Activated CD4-positive, alpha-beta T cell treated with anti-CD3 and anti-CD28 coated beads for 36 hours (primary cell): ENCODE measurements at places on chromosomes 6 and 20. TPM values are rescaled to one million over a fixed set of nuclear protein-coding genes. Genes with fewer than 3 reads are reported as not detected.

The LAMP5 gene
- total RNA-seq = not detected

The C6orf141 gene
- total RNA-seq = 1.1 TPM

The NUDT3 gene
- total RNA-seq = 13.3 TPM

The ZNF311 gene
- 1.0 TPM for total RNA-seq
